Stimulated activated CD8-positive, alpha-beta memory T cell treated with anti-CD3 and anti-CD28 coated beads, Interleukin-2, amount 100 ng/mL, for 1 hour (primary cell): ENCODE measurements at places on chromosomes 7 and 10.

- no peak for DNase-seq
Measured at GRCh38 chr7:101993311-101993710, 175.9 kb downstream of the CUX1 start.

- no peak for DNase-seq
Measured at GRCh38 chr10:95480901-95481491, 80.2 kb downstream of the SORBS1 start.

DNA sequence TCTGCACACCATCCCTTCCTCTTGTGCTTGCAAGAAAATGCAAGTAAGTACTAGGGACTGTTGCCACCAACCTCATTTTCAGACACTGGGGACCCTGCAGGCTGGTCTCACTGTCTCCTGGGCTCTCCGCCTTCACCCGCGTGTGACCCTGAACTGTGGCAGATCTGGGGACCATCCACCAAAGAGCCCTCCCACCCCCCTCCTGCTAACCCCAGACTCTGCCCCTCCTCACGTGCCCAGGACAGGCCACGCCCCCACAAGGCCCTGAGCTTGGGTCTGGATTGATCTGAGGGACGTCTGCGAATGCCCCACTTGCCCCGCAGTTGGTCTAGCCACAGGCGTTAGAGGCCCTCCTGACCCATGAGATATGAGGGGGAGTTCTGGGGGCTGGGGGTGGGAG lies 8.1 kb downstream of the CNPY1 start:
- no peak for DNase-seq

- no peak for DNase-seq
Measured at GRCh38 chr7:37390114-37390513, 58.5 kb downstream of the ELMO1 start.

GRCh38 chr10:26479766-26480492 lies 41.8 kb downstream of the APBB1IP start:
- no peak for DNase-seq

GRCh38 chr7:47132471-47132870 lies 449.4 kb downstream of the TNS3 start:
- no peak for DNase-seq

GRCh38 chr7:128940494-128941322 lies 3.0 kb downstream of the IRF5 start:
- DNase-seq = no peak

- DNase-seq = no peak
Measured at GRCh38 chr10:131822692-131823245, 78.0 kb upstream of the PPP2R2D start.

DNA sequence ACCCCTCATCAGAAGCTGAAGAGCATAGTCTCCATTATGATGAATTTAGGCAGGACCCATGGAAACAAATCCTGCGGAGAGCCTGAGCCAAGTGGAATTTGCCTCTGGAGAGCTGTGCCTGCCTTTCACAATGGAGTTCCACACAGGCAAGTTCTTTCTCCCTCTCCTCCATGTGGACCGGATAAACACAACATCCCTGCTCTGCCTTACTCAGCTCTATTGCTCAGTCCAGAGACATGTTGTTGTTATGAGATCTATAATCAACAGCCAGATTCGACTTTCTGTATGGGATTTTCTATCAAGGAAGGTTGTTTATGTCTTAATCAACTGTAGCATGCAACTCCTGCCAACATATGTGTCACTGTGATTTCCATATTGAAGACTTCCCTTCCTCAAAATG lies 59.5 kb upstream of the ELMO1 start:
- no peak for DNase-seq

DNA sequence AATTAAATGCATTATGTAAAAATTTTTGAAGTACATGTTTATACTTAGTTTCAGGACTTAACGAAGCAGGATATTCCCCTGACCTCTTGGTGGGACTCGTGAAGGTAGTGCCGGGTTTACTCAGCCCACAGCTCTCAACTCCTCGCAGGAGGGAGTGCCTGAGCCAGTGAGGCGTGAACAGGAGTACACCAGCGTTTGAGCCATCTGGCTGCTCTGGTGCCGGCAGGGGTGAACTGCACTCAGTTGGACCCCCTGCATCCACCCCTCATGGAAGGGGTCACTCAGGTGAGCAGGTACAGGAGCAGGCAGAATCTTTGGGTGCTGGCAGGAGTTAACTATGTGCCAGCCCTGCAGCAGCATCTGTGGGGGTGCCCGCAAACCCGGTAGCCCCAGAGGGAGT lies 625.1 kb upstream of the PCDH15 start:
- DNase-seq = no peak

- no peak for DNase-seq
Measured at GRCh38 chr7:37927773-37928444, 7.5 kb downstream of the EPDR1 start.

DNA sequence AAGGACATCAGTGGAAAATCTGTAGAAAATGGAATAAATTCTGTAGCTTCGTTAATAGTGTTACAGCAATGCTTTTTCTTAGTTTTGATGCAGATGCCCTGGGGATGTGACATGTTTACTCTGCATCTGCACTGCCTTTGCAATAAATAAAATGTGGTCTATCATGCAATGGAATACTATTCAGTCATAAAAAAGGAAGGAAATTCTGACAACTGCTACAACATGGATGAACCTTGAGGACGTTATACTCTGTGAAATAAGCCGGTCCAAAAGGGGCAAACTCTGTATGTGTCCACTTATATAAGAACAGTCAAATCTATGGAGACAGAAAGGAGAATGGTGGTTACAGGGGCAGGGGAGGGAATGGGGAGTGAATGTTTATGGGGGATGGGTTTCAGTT lies 13.5 kb downstream of the GRIFIN start:
- DNase-seq = no peak

GRCh38 chr10:15737656-15738055 lies 17.9 kb upstream of the ITGA8 start:
- no peak for DNase-seq

- DNase-seq = no peak
Measured at GRCh38 chr7:112214883-112215282, 8.4 kb downstream of the ZNF277 start.

GRCh38 chr10:109894516-109894915 lies 28.8 kb downstream of the XPNPEP1 start:
- DNase-seq = no peak

- DNase-seq = no peak
Measured at GRCh38 chr10:72027498-72027897, 60.9 kb downstream of the SPOCK2 start.

- DNase-seq = no peak
Measured at GRCh38 chr7:20151708-20152456, 65.3 kb downstream of the MACC1 start.

- no peak for DNase-seq
Measured at GRCh38 chr7:51591223-51591622, 274.6 kb upstream of the COBL start.

GRCh38 chr10:121956111-121957061 lies 18.6 kb downstream of the NSMCE4A start:
- no peak for DNase-seq

DNA sequence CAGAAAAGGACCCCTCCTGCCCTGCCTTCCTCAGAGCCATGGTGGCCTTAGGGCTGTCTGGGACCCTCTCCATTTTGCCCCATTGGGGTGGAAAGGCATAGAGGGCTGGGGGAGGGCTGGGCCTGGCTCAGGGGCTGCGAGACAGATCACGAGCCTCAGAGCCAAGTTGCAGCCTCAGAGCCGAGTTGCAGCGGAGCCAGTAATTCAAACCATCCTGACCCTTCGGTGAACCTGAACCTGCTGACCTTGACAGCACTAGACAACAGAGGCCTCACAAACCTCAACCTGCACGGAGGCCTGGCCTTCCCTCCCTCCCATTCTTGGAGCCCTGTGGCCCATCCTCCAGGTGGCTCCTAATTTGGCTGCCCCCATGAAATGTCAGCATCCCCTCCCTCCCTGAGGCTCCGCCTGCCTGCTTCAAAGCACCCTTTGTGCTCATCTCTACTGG lies 45.4 kb downstream of the PAX2 start:
- DNase-seq = no peak

GRCh38 chr7:115123441-115123840 lies 201.5 kb downstream of the MDFIC start:
- no peak for DNase-seq

DNA sequence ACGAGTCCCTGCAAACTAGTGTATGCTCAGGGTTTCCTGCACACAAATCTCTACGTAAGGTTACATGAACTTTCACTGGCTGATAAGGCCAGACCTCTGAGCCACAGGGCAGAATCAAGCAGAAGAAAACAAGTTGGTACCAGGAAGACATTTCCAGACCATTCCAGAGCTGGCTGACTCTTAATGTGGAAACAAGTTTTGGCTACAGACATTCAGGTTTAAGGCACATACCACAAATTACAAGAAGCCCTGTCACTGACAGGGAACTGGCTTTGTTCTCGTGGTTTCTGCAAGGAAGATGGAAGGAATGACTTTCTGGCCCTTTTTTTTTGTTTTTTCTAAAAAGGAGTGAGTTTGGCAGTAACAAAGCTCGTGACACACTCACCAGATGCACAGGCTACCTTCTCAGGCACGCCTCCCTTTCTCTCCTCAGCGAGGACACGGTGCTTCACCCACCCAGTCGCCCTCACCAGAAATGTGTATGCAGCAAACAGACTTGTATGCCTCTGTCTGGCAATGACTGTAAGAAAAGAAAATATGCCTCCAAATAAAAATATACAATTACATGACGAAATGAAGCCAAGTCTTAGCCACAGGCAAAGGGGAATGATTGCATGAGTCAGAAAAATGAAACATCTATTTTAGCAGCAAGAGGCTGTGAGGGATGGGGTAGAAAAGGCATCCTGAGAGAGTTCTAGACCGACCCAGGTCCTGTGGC lies 22.6 kb downstream of the PLAC9 start:
- no peak for DNase-seq

GRCh38 chr7:46015107-46015868 lies 94.2 kb upstream of the IGFBP3 start:
- DNase-seq = no peak

DNA sequence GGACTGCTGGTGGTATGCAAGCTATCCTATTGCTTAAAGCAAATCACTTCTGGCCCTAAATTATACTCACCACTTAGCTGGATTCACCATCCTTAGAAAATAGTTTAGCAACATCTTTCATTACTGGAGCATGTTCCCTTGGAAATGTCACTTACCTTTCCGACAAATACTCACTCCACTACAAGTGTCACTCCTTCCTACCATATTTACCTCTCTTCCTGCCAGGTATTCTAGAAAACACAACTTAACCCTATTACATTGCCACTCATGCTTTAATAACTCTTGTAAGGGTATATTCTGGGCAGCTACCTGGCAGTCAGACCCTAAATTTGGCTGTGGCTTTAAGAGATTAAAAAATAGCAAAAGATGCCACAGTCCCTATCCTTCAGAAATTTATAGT lies 37.5 kb upstream of the CTNNA3 start:
- DNase-seq = no peak

GRCh38 chr7:159195946-159196345 lies 51.3 kb upstream of the VIPR2 start:
- no peak for DNase-seq

GRCh38 chr7:106693677-106694353 lies 32.9 kb upstream of the CCDC71L start:
- DNase-seq = no peak
